Right lung (tissue), 10 donors: ENCODE measurements at places on chromosomes 11 and 22. TPM values are rescaled to one million over a fixed set of nuclear protein-coding genes. Genes with fewer than 3 reads are reported as not detected.

C11orf21 gene
- 1.3 TPM for polyA plus RNA-seq

OR51V1 gene
- polyA plus RNA-seq: not detected

GRCh38 chr11:58659910-58660570 is 37.6 kb downstream of the CNTF start:
- DNase-seq: no peak

GRCh38 chr11:12052676-12053605 is 44.5 kb upstream of the DKK3 start:
- DNase-seq: no peak

GRCh38 chr11:120272303-120272702 is 32.4 kb downstream of the POU2F3 start:
- DNase-seq: no peak

- no peak for DNase-seq
Measured at GRCh38 chr11:126830216-126830806, 170.3 kb downstream of the KIRREL3 start.
